ENCODE measurements at places on chromosomes 5 and 9. TPM values are rescaled to one million over a fixed set of nuclear protein-coding genes. Genes with fewer than 3 reads are reported as not detected.

Gene DNAJB5
- polyA plus RNA-seq, result 32.2 TPM

Gene NREP
- 981 TPM for polyA plus RNA-seq

Gene GLRA1
- polyA plus RNA-seq, result not detected

Gene WHRN
- 10.8 TPM for polyA plus RNA-seq

Gene OR1J2
- not detected for polyA plus RNA-seq

Gene SHC3
- 0.07 TPM for polyA plus RNA-seq

Gene SH3GL2
- not detected for polyA plus RNA-seq

Gene ADAMTS12
- polyA plus RNA-seq, result 29.3 TPM

Gene OTP
- polyA plus RNA-seq, result not detected

Gene CCL27
- polyA plus RNA-seq, result 1.3 TPM

Gene GZMA
- not detected for polyA plus RNA-seq

Gene FOXD4L6
- polyA plus RNA-seq, result 0.23 TPM

Gene FBP2
- 0.32 TPM for polyA plus RNA-seq

DNA sequence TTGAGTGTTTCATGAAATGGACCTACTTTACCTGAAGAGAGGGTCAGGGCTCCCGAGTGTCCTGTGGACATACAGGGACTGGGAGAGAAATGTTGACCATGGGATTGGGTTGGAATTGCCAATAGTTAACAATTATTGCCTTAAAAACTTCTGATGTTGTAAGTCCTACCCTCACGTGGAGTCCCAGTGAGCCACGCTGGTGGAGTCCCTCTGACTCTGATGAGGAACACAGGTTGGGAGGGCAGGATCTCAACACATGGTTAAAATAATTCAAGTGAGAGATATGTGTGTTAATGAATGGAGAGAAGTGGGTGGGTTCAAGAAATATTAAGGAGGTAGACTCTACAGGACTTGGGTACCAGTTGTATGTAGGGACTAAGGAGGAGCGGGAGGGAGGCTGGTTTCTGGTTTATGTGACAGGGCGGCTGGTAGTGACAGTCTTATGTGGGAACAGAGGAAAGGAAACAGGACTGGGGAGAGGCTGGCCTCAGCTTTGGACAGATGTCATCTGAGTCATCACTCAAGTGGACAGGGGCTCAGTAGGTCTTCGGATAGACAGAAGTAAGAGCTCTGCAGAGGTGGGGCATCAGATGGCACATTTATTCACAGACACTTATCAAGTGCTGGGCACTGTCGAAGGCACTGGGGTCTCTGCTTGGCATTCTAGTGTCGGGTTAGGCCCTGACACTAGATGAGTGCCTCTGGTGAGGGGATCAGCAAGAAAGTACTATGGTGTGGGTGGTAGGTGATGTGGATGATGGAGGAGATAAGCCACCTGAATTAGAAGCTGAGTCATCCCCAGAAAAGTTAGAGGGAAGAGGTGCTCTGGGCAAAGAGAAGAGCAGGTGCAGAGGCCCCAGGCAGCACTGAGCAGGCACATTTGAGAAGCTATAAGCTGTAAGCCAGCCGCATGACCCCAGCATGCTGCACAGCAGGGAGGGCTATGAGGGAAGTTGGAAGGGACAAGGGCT is 27.2 kb downstream of the MAML1 start:
- no peak for DNase-seq

GRCh38 chr9:94903961-94904421 is 177.5 kb downstream of the AOPEP start:
- DNase-seq, result no peak

- no peak for DNase-seq
Measured at GRCh38 chr5:139105621-139106071, 92.5 kb downstream of the SIL1 start.

DNA sequence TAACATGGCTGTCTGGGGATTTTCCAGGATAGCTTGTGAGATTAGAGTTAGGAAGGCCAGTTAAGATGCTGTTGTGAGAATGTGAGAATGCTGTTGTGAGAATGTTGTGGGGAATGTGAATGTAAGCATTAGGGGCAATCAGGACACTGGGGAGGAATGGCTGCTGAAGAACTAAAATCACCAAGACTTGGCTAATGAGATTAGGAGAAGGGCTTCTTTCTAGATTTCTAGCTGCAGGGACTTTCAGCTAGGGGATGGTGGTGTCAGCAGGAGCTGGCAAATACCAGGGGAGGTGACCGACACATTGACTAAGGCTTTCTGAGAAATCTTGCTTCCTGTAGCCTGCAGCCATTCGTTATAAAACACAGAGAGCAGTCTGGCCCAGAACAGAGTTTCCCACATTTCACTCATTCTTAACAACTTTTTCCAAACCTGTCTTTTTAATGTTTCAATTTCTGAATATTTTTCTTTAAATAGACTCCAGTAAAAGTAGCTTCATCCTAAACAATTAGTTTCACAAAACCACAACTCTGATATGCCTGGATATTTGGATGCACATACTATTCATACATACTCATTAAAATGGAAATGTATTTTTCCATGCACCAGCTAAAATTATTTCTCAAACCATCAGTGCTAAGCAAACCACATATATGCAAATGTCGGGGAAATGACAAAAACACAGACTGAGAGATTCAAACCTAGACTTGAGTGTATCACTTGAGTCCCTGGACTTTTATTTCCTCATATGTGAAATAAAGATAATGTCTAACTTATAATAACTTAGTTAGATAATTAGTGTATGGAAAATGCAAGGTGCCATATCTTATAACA is 89.3 kb upstream of the TNC start:
- no peak for DNase-seq

- no peak for DNase-seq
Measured at GRCh38 chr5:38531518-38531917, 24.9 kb downstream of the LIFR start.

DNA sequence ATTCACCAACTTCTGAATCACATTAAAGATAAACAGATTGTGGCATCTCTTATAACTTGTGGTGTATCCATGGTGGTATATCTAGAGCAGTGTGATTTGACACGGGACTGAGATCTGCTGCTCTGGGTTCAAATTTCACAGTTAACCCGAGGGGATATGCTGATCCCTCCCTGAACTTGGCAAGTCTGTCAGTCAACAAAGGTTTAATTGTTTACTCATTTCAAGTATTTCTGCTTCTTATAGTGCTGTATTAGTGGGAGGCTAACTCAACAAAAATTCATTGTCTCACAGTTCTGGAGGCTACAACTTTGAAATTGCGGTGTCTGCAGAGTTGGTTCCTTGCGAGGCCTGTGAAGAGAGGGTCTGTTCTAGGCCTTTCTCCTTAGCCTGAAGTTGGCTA is 1175.2 kb downstream of the PTPRD start:
- no peak for DNase-seq

- no peak for DNase-seq
Measured at GRCh38 chr5:180366326-180366725, 13.2 kb upstream of the GFPT2 start.

- no peak for DNase-seq
Measured at GRCh38 chr5:15014809-15015208, 143.2 kb upstream of the ANKH start.

DNA sequence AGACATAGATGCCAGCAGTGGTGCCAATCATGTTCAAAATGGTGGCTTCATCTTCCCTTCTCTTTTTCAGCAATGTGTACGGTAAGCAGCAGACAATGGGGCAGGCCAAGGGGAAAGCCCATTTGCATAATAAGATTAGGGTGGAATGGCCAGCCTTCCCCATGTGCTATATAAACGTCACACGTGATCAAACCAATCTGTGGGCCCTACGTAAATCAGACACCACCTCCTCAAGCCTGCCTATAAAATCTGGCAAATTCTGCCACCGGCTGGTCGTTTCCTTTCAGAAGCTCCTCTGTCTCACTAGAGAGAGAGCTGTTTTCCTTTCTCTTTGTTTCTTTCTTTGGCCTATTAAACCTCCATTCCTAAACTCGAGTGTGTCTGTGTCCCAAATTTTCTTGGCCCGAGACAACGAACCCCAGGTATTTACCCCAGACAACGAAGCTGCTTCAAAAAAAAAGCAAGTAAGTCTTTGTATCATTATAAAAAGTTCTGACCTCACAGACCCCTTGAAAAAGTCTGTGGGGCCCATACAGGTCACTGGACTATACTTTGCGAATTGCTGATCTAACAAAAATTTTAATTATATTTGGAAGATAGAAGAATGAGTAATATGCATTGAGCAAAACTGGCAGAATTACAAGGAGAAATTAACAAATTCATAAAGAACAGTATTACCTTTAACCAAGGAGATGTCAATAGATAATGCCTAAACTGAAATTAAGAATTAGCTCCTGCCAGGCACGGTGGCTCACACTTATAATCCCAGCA is 15.2 kb downstream of the ZBTB5 start:
- no peak for DNase-seq

GRCh38 chr5:96340357-96340756 is 92.7 kb downstream of the PCSK1 start:
- DNase-seq, result no peak

GRCh38 chr5:163586531-163586956 is 81.1 kb downstream of the MAT2B start:
- DNase-seq, result no peak

- DNase-seq, result peak; percentile 48
Measured at GRCh38 chr5:66987949-66988838, 208.4 kb downstream of the CD180 start.

DNA sequence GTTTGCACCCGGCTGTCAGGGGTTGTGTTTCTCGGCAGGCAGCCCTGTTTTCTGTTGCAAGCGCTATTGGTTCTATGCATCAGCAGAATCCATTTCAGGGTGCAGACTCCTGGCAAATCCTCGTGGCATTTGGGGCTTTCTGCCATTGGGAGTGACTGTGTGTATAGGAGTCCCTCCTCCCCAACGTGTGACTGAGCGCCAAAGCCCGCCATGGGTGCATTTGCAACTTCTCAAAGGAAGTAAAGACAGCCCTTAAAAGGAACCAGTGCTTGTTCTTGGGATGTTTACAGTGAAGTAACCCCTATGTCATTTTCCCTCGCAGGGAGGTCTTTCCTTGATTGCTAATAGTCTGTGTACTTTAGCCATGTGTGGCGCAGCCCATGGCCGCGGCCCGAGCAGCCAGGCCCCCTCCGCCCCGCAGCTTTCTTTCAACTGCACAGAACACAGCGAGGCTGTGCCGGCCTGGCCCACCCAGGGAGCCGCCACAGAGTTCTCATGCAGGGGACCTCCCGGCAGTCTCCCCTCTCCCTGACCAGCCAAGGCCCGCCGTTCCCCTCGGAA is 175.6 kb downstream of the HSD17B3 start:
- DNase-seq, result no peak

DNA sequence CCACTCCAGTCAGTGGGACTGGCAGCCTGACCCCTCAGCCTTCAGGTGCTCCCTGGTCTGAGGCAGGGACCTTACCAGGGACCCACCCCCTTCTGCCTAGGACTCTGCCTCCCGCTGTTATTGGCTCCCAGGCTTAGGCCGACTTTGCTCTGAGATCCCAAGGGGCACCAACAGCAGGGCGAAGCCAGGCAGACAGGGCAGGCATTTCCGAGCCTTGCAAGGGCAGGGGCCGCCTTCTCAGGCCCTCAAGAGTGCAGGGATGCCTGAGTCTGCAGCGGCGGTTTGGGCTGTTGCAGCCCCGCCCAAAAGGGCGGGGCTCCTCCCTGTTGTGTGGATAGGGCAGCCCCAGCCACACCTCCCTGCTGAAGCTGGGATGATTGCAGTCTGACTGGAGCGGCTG is 644.6 kb downstream of the PRR16 start:
- no peak for DNase-seq

GRCh38 chr9:127905788-127906191 is 6.4 kb upstream of the ST6GALNAC6 start:
- DNase-seq, result no peak

DNA sequence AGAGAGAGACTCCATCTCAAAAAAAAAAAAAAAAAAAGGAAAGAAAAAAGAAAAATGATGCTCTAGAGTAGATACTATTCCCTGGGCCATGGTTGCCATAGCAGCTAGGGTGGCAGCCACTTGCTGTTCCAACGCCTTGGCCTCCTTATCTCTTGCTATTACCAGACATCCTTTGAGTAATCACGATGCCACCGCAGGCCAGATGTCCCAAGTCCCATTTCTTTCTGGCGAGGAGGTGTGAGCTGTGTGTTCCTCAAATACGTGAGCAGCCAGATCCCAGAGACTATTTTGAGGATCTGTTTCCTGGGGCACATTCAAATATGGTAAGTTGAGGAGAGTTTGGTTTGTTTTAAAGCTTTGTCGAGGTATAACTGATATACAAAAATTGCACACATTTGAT is 23.4 kb upstream of the GFPT2 start:
- no peak for DNase-seq

- peak; percentile 39 for DNase-seq
Measured at GRCh38 chr5:96388176-96388575, 44.9 kb downstream of the PCSK1 start.

Data from cardiac muscle cell (in vitro differentiated cells and primary cell).